Thyroid gland (tissue), 4 donors: ENCODE measurements at places on chromosomes 11 and 22. TPM values are rescaled to one million over a fixed set of nuclear protein-coding genes. Genes with fewer than 3 reads are reported as not detected.

GRCh38 chr11:71558996-71559395 lies 6.4 kb upstream of the KRTAP5-10 start:
- DNase-seq = no peak

DNA sequence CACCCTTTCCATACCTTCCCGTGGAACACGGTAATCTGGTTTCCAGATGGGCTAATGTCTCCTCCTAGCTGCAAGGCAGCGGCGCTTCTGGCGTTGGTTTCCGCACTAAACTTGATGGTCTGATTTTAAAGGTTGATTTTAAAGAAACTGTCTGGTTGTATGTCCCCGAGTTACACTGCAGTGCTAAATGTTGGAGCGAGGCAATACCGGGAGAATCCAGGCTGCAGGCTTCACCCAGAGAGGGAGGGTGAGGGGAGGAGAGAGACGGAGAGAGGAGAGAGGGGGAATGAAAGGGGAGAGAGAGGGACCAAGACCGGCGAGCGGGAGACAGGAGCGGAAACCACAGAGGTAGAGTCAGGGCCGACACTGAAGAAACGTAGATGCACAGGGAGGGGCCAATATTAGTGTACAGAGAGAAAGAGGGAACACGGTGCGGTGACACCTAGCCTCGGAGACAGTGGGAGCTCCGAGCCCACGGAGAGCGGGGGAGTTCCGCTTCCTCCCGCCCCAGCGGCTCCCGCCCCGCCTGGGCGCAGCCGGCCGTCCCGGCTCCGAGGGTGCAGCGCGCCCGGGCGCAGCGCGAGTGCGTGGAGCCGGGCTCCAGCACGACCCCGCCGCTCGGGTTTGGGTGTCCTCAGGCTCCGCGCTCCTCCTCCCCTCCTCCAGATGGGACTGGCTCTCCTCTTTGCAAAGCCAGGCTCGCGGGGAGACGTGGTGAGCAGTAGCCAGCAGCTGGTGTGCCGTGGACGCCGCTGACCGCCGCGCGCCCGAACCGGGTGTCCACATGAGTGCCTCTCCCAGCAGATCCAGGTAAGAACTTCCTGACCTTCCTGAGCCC lies 71.9 kb upstream of the GRAMD1B start:
- DNase-seq = peak; percentile 40

DNA sequence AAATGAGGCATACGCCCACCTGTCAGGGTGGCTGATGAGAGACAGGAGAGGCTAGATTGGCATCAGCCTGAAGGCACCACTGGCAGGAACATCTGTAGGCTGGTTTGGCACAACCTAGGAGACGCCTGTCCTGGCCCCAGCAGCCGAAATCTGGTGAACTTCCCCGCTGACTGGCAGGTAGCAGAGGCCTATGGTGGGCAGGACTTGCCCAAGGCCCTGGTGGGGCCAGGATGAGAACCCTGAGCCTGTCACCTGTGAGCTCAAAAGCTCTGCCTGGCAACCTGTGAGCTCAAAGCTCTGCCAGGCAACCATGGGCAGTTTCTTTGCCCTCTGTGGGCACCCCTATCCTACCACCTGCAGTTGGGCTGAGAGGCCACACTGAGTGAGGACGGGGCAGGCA lies 2.5 kb downstream of the DERL3 start:
- no peak for DNase-seq

GRCh38 chr22:21641417-21641788 lies 699 bp upstream of the SDF2L1 start:
- peak; percentile 61 for DNase-seq

The RBMXL2 gene
- not detected for total RNA-seq

DNA sequence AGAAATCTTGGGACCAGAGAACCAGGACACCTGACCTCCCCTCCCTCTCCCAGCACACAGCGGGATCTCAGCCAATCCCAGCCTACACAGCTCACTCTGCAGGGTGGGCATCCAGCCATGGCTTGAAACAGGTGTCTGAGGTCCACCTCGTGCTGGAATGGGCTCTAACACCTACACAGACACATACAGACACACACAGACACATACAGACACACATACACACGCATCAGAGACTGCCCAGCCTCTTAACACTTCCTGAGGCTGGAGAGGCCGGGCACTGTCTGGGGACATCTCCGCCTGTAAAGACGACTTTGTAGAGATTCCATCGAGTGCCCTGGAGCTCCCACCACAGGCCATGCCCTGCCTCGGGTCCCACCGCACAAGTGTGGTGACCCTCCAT lies 36.7 kb downstream of the CAPN1 start:
- no peak for DNase-seq

GRCh38 chr11:36008584-36008983 lies 64.7 kb downstream of the LDLRAD3 start:
- no peak for DNase-seq

DNA sequence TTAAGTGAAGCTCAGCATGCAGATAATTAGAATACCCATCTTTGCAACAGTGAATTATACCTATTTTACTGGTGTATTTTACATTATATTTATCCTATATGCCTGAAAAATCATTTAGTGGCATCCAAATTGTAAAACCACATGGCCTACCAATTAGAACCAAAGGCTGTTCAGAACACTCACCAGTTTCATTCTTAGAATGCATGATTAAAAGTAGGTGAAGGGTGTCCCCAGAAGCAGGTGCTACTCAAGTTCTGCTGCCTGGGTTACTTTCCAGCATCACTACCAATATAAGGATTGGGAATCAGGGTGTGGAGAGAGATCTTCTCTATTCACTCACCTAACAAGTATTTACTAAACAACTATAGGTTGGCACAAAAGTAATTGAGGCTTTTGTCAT lies 103.3 kb downstream of the SGSM3 start:
- no peak for DNase-seq

- peak; percentile 42 for DNase-seq
Measured at GRCh38 chr22:29069463-29069862, 3.4 kb upstream of the KREMEN1 start.

DNA sequence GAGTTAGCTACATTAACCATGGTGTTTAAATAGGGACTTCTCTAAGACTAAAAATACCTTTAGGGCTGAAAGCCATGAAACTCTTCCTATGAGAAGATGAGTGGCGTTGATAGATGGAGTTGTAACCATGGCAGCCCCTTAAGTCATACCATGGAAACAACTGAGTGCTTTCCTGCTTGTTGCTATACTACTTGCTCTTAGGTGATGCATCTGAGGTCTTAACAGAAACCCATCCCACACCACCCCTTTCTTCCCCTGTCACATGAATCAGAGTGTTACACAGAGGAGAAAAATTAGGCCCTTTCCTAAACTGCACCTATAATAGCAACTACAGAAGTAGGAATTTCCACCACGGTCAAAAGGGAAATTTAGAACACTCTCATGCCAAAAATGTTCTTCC lies 64.3 kb upstream of the ZC3H12C start:
- DNase-seq = no peak

DNA sequence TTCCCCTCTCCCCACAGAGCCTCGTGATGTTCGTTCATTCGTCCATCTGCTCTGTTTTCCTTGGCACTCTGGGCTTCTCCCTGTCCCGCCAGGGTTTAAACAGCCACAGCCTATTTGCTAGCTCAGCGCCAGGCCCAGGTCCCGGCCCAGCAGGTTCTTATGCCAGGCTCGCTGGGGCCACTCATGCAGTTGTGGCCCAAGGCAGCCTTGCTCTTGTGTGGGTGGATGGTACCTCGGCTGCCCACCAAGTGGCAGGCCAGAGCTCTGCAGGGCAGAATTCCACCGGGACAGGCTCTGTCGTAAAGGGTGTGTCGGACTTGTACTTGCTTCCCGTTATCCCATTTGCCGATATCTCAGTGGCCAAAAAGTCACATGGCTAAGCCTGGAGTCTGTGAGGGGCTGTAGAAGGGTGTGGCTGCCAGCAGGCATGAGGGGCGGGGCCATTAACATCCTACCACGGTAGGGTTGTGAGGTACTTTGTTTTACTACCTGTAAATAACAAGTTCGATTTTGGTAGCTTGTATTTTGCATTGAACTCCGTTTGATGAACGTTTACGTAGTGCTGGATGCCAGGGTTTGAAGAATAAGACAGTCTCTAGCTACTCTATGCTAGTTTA lies 7.9 kb downstream of the FAM118A start:
- peak; percentile 44 for DNase-seq

- DNase-seq = no peak
Measured at GRCh38 chr11:62725646-62726045, 1.6 kb downstream of the HNRNPUL2 start.

- no peak for DNase-seq
Measured at GRCh38 chr11:5449432-5449831, 309 bp downstream of the OR51I2 start.

GRCh38 chr22:29821291-29822016 lies 16.6 kb downstream of the ASCC2 start:
- DNase-seq = peak; percentile 70

The KCTD14 gene
- 13.2 TPM for total RNA-seq

- peak; percentile 51 for DNase-seq
Measured at GRCh38 chr11:133834682-133835592, 10.4 kb downstream of the SPATA19 start.

The APOA4 gene
- not detected for total RNA-seq

The TXN2 gene
- 56.7 TPM for total RNA-seq

- peak; percentile 94 for DNase-seq
Measured at GRCh38 chr11:63888170-63889086, 28.5 kb downstream of the RCOR2 start.

DNA sequence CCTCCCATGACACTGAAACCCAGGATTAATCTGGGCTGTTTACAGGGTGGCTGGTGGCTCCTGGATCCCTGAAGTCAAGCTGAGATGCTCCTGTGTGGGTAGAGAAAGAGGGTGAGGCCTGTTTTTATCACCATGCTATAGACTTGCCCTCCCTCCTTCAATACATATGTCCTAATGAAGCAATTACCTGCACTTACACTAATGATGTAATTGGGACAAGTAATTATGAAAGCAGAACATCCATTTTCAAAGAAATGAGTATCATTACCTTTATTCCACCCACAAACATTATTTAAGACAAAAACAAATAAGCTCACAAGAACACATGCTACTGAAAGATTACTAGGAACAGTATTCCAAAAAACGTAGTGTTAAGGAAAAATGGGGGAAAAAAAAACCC lies 64.3 kb upstream of the CHRM4 start:
- DNase-seq = no peak

DNA sequence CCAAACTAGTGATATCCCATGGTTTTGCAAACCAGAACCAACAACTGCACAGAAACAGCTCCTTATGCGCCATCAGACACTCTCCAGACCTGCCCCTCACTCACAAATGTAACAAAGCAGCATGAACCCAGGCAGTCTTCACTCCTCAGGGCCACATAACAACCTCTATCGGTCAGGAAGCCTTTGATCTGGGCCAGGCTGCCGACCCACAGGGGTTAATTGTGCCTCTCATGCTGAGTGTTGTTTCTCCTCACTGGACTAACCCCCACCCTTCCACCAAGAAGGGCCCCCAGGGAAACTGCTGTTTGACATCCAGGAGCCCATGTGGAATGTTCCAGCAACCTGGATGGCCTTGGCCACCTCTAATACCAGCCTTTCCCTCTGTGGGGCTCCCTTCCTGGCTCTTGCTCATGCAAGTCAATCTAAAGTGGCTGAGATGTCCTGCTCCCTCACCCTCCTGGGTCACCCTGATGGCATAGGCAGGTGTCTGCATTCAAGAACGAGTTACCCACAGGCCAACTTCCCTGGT lies 7.9 kb upstream of the RGL4 start:
- no peak for DNase-seq
